Stimulated activated memory B cell treated with anti-CD40 and anti-IgM and Interleukin-4, amounts not matched to agents 10 μg/mL and 1 μg/mL and 100 μg/mL, for 72 hours (primary cell): ENCODE measurements at places on chromosomes 4 and X.

GRCh38 chrX:150503898-150504219 is 64.6 kb upstream of the MTM1 start:
- ATAC-seq: no peak

DNA sequence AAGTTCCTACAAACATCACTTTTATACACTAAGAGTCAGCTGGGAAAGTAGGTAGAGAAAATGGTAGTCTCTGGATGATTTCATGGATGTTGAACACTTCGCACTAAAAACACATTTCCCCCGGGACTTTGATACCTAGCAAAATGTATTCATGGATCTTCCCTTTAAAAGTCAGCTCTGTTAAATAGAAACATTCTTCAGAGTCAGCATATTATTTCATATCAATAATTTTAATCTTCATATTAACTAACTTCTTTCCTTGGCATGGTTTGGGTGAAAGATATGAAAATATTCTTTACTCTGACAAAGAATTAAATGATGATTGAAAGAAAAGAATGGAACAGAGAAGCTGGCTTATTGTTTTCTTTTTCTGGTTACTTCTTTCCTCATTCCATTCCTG is 185.5 kb downstream of the NDST4 start:
- no peak for ATAC-seq

- ATAC-seq: no peak
These were observed 363.4 kb upstream of the BOD1L1 start for GRCh38 chr4:13990596-13991589.

DNA sequence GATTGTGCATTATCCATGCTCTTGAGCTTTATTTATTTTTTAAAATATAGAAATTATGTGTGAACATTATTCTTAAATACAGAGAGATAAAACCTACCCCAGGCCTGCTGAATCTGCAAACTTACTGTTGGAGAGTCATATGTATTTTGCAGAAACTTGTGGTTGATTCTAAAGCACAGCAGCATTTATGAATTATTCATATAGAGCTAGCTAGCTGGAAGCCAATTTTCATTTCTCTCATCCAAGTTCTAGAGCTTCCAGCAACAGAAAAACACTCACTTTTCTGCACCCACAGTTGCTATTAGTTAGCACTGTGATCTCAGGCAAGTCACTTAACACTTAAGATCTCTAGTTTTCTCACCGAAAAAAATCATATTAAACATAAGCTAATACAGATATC is 479.5 kb upstream of the FAM47C start:
- ATAC-seq: no peak

- ATAC-seq: no peak
These were observed 409.2 kb upstream of the FGF13 start for GRCh38 chrX:139120760-139121159.

- ATAC-seq: no peak
These were observed 19.1 kb upstream of the CXCL6 start for GRCh38 chr4:73817341-73817740.

GRCh38 chrX:152528193-152528592 is 77.1 kb upstream of the GABRA3 start:
- ATAC-seq: no peak

- ATAC-seq: no peak
These were observed 46.0 kb downstream of the USP38 start for GRCh38 chr4:143230683-143231082.

DNA sequence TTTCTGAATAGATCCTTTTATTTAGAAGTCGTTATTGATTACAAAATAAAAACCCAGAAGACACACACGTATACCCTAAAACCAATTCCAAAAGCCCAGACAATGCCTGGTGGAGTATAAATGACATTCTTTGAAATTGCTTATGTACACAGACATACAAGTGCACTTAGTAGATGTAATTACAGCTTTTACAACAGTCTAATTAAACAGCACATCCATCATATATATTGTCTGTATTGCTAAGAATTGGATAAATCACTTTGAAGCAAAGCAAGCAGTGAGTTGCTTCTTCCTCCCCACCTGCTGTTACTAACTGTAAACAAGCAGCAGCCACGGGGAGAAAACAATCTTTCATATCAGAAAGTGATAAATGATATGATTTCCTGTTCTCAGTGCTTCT is 645.7 kb downstream of the TLL1 start:
- ATAC-seq: no peak

DNA sequence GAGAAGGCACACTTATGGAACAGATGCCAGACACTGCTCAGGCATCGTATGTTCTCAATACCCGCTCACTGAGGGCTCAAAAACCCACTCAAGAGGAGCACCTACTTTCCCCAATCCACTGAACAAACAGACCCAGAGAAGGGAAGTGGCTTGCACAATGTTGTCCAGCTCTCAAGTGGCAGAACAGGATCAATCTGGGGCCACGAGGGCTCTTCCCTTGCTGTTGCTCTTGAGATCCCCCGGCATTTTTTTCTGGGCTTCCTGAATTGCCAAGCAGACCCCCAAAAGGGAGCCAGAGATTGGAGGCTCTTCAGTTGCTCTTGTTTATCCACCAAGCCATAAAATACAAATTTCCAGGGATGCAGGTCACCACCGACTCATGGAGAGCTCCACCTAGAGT is 35.7 kb downstream of the IDS start:
- no peak for ATAC-seq

DNA sequence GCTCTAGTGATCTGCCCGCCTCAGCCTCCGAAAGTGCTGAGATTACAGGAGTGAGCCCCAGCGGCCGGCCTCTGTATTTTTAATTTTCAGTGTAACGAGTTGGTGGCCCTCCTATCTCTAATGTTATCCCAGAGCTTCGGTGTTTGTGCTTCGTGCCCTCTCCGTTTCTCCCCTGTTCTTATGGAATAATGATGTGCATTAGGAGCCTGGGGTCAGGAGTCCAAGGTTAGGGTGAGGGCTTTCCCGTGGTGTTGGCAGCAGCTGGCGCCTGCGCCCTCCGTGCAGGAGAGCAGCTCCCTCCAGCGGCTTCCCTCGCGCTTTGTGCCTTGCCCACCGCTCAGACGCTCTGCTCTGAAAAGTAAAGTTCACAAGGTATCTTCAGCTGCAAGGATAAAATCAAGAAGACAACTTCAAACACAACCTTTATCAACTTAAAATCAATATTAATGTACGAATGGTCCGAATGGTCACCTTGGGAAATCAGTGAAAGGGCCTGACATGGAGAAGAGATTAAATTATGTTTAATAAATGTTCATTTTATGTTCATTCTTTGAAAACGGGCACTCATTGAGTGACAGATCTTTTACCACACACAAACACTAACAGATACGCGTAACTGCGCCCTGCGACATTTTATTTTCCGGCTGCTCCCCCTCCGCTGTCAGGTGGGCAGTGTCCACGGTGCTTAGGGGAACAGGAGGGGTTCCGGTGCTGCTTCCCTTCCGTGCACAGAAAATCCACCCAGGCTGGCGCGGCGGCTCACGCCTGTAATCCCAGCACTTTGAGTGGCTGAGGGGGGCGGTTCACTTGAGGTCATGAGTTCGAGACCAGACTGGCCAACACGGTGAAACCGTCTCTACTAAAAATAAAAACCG is 62.4 kb downstream of the TRAPPC11 start:
- no peak for ATAC-seq

GRCh38 chr4:185117300-185117934 is 25.6 kb upstream of the SLC25A4 start:
- ATAC-seq: no peak

DNA sequence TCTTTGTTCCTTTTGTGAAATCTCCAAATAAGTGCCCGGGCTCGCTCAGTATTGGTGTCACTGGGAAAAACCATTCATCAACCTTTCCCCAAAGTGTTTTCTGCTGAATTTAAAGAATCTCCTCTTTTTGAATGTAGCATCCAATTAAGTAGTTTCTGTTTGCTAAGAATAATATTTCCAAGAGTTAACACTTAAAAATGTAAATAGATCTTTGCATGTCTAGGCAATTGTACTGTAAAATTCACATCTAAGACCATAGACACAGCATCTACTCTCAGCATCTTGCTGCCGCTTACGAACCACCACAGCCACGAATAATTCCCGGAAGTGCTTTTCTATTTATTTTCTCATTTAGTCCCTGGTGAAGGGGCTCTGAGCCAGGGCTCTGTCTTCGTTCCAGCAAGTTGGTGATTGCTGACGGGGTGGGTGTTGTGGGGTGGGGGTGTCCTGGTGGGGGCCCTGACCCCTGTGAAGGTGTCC is 1.4 kb downstream of the NSG1 start:
- no peak for ATAC-seq

DNA sequence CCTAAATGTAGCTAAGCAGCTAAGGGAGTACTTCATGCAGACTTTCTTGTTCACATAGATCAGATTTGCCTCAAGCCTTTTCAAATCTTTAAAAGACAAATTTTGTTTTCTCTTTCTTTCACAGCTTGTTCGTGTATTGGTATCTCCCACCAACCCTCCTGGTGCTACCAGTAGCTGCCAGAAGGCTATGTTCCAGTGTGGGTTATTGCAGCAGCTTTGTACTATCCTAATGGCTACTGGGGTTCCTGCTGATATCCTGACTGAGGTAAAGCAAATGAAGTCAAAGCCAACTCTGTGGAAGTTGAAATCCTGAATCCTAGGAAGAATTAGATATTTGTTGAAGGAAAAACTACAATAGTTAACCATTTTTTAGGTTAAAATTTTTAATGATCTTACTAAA is 62.6 kb downstream of the USO1 start:
- ATAC-seq: no peak

DNA sequence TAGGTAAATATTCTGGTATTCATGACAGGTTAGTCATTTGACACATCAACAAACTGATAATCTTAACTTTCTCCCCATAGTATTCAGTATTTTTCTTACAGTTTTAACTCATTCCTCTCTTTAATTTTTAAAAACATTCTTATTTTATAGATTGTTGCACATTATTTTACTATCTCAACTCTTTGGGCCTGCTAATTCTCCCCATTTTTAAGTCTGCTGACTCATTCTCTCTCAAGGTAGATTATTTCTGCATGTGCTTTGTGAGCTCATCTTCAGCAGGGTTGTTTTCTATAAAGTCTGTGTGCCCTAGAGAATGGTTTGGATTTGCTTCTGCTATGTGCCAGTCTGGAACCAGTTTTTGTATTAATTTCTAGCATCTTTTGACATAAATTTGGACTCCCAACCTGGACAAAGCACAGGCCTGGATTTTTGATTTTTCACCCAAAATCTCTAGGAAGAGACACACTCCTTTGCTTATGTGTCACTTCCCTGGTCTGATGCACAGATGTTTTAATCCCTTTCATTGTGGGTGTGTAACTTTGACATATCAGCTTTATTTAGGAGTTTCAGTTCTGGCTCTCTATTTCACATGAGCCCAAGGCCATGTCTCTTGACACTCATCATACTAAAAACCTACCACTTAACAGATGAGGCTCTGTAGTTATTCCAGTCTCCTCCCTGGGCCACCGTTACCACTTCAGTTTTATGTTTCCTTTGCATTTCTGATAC is 194.3 kb upstream of the PGRMC2 start:
- no peak for ATAC-seq

GRCh38 chrX:28312965-28313364 is 274.3 kb upstream of the IL1RAPL1 start:
- no peak for ATAC-seq

DNA sequence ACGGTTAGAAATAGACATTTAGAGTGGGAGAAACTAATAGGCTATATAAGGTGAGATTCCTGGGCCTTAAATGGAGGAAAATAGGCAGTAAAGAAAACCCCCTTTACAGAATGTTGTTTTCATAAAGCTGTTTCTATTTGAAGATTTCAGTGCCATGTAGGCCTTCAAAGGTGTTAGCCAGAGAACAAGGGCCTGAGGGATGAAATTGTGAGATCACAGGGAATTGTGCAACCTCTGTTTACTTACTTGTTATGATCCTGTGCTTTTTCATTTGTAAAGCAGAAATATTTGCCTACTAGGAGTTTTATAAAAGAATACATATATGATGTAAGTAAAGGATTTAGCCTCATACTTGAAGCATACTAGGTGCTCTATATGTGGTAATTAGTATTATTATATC is 272.9 kb upstream of the ARX start:
- no peak for ATAC-seq

GRCh38 chr4:95178938-95179337 is 369.8 kb downstream of the UNC5C start:
- no peak for ATAC-seq

- no peak for ATAC-seq
These were observed 72.8 kb upstream of the NPFFR2 start for GRCh38 chr4:71958978-71959377.

DNA sequence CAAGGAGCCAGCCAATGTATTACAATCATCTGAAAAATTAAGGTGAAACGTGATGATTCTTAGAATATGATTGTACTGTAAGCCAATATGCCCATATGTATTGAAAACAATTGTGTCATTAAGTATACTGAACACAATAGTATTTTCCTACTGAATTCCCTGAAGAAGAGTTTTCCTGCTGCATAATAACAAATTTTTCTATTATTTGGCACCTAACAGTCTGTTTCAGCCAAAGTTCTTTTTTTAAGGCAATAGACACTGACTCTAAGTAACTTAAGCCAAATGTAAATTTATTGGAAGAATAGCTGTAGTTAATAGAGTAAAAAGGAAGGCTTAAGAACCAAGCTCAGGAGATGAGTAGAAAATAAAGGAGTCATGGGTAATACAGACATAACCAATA is 220.6 kb downstream of the PPP4R3C start:
- ATAC-seq: no peak

- ATAC-seq: no peak
These were observed 78.5 kb upstream of the ANK2 start for GRCh38 chr4:112970903-112971302.

GRCh38 chr4:170398218-170398617 is 308.5 kb upstream of the AADAT start:
- no peak for ATAC-seq

DNA sequence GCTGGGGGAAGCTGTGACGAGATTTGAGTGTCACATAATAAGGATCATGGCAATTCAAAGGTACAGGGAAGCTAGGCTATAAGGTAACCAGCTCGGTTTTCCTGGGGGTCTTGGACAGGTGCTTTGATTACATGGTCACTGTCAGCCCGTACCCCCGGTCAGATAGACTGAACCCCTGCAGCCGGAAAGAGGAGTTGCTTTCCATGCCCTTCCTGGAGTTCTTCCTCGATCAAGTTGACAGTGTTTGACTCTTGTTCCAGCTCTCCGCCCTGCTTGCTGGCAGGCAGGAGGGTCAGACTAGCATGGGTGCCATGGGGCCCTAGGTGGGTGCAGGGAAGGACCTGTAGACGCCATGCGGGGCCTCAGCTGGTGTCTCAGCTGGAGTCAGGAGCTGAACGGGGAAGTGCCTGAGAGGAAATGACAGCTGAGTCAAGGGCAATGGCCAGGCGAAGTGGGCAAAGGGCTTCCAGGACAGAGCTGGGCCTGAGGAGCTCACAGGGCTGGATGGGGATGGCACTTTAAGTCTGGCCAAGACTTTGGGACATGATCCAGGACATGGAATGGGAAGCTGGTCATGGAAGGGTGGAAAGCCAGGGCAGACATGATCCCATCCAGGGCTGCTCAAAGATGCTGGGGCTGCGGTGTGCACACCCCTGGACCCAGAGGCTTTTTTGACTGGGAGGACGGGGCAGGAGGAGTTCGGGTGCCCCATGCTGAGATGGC is 1.6 kb downstream of the TMEM187 start:
- no peak for ATAC-seq

DNA sequence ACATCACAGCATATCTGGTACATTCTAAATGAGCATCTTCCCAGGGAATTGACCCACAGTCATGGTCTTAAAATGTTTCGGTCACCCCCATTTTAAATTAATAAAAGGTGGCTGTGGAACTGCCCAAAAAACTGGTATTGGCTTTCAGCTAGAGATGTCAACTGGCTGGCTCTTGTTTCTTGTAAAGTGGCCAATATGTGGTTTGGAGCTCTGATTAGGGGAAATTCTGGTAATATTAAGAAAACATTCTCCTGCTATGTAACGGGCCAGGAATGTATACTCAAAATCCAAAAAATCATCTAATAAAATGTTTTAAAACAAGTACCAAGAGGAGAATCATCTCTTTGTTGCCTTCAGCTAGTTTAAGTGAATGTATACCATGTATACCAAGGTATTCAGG is 62.0 kb upstream of the VCX2 start:
- no peak for ATAC-seq
